GM03348 (cell line): ENCODE measurements at places on chromosomes 13 and 19.

- DNase-seq = no peak
These were observed 774 bp downstream of the SLC25A15 start for GRCh38 chr13:40790154-40790616.

DNA sequence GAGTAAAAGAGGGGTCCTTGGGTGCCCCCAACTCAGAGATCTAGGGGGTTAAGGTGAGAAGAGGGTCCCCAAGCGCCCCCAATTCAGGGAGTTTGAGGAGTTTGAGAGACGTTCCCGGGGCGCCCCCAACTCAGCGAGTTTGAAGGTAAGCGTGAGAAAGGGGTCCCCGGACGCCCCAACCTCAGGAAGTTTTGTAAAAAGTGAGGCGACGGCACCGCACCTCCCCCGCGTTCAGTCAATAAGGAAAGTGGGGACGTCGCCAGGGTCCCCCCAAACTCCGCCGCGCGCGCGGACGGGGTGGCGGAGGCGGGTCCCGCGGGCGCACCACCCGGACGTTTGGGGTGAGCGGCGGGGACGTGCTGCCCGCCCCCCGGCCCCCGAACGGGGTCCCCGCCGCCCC is 353 bp downstream of the RFX2 start:
- no peak for DNase-seq

- peak; percentile 21 for DNase-seq
These were observed 4.0 kb downstream of the EMP3 start for GRCh38 chr19:48329167-48329891.

GRCh38 chr19:56839652-56840450 is 675 bp downstream of the PEG3 start:
- DNase-seq = no peak

- DNase-seq = no peak
These were observed 2.6 kb downstream of the LYPD5 start for GRCh38 chr19:43799502-43800142.

DNA sequence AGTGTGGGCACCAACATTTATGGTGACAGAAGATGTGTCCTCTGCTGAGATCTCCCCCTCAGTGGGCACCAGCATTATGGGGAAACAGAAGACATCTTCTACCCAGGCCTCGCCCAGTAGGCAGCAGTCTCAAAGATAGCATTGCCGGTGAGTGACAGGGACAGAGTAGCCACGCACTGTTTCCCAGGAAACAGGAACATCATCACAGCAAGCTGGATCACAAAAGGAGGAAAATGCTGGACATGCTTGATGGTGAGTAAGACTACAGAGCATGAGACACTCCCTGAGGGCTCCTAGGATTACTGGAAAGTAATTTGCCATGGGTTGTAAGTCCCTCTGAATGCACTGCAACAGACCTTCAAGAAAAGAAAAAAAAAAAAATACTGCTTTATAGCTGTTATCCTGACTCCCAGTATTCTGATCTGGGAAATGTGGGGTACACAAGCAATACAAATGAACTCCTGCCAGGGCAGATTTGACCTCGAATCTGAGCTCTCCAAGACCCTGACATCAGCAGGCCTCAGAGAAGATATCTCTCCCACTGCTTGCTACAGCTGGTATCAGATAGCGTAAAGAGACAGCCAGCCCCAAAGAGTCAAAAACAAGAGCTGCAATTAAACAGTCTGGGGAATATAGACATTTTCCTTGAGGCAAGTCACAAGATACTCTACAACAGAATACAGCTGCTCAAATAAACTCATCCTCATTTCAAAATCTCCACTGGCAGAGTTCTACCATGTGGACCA is 180.4 kb downstream of the RBM26 start:
- no peak for DNase-seq

DNA sequence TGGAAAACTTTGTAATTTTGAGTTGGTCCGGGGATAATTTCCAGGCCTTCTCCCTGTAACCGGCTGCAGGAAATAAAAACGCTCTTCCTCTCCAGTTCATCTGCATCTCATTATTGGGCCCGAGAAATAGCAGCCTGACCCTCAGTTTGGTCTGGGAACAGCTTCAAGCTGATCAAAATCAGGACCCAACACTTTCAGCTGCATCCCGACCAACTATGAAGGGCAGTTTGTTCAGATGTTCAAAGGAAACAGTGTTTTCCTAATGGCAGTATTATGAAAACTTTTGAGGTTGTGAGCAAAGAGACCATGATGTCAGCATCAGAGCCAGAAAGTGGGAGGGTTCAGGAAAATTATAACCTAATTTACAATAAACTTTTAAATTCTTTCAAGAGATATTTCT is 35.7 kb downstream of the STK24 start:
- peak; percentile 31 for DNase-seq

GRCh38 chr19:55442372-55442961 is 633 bp downstream of the SHISA7 start:
- no peak for DNase-seq
